ENCODE measurements at places on chromosomes 7 and 10.

- no peak for DNase-seq
These were observed 910 bp downstream of the WIPF3 start for GRCh38 chr7:29806995-29807841.

GRCh38 chr10:86229376-86229775, 137.2 kb downstream of the GRID1 start:
- no peak for DNase-seq

- DNase-seq, result no peak
These were observed 69.0 kb downstream of the LHFPL3 start for GRCh38 chr7:104397442-104397841.

DNA sequence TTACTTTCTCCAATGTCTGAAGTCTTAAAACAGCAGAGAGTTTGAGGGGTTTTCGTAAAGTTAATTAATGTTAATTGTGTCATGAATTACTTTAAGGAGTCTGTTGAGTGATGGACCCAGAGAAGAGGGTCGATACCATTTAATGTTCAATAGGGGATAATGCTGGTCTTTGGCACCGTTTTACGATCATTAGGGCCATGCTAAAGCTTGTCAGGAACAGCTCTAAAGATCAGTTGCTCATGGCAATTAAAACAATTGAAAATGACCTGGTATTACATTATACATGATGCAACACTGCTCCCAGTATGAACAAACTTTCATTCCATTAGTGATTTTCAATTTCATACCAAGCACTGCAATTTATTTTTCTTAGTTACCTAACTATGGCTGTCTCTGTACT, 296.9 kb downstream of the ETV1 start:
- DNase-seq, result no peak

GRCh38 chr7:45073031-45073785, 15.6 kb downstream of the NACAD start:
- no peak for DNase-seq

Measured in NCI-H1436 treated with DMSO at 0.1 percent for 48 hours (cell line).